Muscle of leg (tissue), 16 donors: ENCODE measurements at places on chromosomes 3 and 15. TPM values are rescaled to one million over a fixed set of nuclear protein-coding genes. Genes with fewer than 3 reads are reported as not detected.
A peak's percentile ranks its signal among the peaks of the same experiment; 100 is the strongest.

DNA sequence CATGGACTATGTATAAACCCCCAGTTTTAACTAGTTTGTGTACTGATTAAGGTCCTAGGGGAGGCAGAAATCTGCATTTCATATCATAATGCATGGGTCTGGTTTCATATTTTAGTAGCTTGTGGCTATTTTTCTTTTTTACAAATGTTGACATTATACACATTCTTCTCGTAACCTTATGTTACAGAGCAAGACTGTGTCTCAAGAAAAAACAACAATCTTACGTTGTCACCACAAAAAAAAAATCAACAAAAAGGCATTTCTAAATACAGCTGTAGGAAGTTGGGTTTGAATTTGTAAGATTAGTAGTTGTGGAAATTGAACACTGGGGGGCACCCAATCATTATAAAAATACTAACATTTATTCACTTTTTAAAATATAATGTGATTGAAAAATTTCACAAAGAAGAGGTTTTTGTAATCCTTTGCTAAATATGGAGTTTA, 17.9 kb downstream of the SERP1 start:
- DNase-seq = peak; percentile 40

The SLC6A1 gene
- 1.2 TPM for total RNA-seq

DNA sequence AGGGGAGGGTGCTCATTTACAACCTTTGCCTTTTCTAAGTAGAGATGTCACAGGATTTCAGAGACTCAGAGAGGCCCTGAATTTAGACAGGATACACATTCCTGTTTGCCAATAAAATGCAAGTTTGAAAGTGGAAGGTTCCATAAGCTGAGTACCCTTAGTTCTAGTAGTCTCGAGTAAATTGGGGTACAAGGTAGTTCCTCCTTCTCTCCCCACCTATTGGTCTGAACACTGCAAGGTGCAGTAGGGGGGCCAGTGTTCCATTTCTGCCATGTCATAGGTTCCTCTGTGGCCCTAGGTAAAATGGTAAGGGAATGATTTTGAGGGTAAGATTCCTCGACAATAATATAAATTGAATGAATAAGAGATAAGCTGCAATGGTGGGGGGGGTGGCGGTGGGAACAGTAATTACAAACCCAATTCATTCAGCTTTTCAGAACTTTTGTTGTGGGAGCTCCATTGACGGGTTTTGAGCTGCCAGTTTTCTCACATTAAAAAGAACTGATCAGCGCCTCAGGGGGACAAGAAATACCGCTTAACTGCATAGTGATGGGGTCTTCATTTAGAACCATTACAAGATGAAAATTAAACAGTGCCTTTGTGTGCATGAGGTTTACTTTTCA, 5.9 kb downstream of the SOX2 start:
- no peak for DNase-seq

- no peak for DNase-seq
Observed at GRCh38 chr3:10397879-10398278, 77.0 kb upstream of the SEC13 start.

The SERP1 gene
- 47.7 TPM for total RNA-seq

The RETNLB gene
- not detected for total RNA-seq

The FAM174B gene
- total RNA-seq = 13.3 TPM

GRCh38 chr3:125322166-125322565, 53.0 kb downstream of the ZNF148 start:
- peak; percentile 12 for DNase-seq

The STRIT1 gene
- total RNA-seq = 15.3 TPM

DNA sequence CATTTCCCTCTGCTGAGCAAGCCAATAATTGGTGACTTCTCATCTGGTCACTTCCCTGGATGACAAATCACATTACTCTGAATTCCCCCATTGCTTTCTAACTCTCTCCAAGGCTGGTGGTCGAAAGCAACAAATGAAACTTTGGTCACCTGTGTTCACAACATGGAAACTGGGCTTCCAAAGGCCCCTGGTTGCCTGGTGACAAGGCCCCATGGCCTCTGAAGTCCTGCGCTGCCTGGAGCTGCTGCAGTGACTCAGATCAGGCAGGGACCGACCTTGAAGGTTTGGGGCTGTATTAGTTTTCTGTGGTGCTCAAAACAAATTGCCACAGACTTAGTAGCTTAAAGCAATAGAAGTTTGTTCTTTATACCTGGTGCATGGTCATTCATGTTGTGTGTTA, 345.3 kb downstream of the WDR72 start:
- DNase-seq = no peak

- DNase-seq = no peak
Observed at GRCh38 chr15:50624616-50625168, 61.9 kb downstream of the TRPM7 start.

DNA sequence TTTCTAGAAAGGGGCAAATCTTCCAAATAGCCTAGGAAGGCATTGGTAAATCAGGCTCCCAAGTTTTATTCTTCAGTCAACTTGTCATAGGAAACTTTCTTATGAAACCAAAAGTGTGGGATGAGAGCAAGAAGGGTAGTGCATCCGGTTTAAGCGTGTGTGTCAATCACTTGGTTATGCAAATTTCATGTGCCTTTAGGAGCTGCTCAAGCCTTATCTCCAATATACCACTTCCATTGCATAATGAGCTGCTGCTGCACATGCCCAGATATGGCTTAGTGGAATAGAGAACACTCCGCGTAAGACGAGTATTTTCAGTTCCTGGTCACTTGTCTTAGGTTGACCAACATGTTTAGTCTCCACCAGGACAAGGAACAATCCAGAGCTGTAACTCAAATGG, 242.1 kb downstream of the CBLB start:
- DNase-seq = no peak

DNA sequence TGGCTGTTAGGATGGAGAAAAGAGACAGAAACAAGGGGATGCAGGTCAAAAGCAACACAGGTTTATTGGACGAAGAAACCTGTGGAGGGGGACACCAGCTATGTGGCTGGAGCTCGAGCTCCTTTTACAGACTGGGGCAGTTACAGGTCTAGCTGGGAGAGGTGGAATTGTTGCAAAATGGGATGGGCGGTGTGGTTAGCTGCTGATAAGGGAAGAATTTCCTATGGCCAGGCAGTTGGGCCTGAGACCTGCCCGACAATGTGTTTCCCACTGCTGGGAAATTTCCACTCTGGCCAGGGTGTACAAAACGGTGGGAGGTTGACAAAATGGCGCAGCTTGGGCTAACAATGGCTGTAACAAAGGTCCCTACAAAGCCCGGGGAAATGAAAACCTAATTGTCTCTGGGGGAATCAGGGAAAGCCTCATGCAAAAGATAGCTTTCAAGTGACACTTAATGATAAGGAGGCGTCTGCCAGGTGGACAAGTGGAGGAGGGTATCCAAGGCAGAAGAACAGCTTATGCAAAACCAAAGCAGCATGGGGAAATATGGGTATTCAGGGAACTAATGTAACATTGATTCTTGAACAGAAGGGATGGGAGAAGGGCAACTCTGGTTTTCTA, 137.4 kb upstream of the SGO1 start:
- DNase-seq = no peak

- no peak for DNase-seq
Observed at GRCh38 chr3:132160198-132160597, 125.4 kb upstream of the CPNE4 start.

DNA sequence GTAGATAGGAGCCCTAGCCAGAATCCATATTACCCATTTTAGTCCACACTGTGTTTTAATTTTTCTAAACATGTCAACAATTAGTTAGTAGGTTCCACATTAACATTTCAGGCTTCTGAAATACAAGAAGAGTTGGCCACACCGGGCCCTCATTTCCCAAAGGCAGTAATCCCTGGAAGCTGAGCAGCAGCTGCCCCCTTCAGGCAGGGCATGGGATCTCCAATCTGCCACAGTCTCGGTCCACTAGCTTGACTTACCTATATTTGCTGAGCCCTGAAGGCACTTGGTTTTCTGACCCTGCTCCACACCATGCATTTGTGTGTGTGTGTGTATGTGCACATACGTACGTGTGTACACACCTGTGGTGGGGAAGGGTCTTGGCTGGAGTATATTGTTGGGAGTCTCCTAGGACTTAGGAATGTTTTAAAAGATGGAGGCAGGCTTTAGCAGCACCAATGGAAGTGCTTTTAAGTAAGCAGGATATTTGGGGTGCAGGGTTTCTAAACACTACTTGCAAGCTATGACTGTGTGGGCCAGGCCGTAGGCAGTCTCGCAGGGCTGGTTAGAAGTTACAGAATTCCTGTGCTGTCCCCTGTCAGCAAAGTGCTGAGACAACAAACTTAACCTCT, 71.2 kb upstream of the SOX14 start:
- no peak for DNase-seq

DNA sequence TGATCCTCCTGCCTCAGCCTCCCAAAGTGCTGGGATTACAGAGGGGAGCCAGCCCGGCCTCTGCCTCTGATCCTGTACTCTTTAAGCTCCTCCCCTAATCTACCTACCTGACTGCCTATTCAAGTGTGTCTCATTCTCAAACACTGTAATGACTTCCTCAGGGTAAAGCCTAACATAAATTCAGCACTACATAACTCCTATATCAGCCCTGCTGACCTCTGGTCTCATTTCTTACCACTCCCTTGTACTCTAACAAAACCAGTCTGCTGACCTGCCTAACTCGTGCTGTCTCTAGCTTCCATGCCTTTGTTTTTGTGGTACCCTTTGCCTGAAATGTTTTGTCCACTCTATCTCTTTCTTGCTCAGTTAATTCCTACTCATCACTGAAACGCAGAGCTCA, 172.1 kb upstream of the IL12A start:
- DNase-seq = no peak

GRCh38 chr3:177831361-177831760, 634.1 kb upstream of the TBL1XR1 start:
- no peak for DNase-seq

GRCh38 chr15:59622289-59622688, 10.7 kb downstream of the GCNT3 start:
- DNase-seq = no peak

The IGSF11 gene
- total RNA-seq = 1.8 TPM

DNA sequence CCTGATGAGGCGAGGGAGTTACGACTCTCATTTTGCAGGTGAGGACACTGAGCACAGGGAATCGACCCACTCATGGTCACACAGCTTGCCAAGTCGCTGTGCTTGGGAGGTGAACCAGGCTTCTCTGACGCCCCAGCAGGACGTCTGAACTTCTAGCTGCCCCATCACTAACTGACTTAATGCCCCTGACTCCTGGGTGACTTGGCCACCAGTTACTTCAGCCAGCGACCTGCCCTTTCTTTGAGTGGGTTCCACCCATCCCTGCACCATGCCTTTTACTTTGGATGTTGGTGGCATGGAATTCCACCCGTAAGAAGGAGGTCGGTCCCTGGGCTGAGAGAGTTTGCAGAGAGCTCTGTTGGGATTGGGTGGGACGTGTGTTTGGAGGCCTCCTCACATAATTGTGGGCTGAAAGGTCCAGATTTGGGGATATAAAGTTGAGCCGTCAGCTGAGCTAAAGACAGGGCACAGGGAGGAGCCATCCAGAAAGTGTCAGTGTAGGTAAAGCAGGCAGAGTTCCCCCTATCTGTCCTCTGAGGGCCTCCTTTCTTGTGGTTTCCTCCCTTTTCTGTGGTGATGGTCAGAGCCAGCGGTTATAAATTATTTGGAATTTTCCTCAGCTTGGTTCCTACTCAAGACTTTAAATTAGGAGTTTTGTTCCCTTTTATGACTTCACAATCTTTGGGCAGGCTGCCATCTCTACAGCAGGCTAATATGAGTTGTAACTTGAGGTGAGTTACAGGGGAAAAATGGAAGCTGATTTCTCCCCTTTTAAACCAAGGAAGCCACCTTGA, 55.0 kb downstream of the FLNB start:
- peak; percentile 92 for DNase-seq

The PLA2G4D gene
- total RNA-seq = not detected

GRCh38 chr3:30974071-30974470, 79.6 kb upstream of the GADL1 start:
- no peak for DNase-seq

The NPAP1 gene
- not detected for total RNA-seq

The RBMS3 gene
- total RNA-seq = 77.4 TPM

- DNase-seq = peak; percentile 27
Observed at GRCh38 chr3:145760036-145760435, 400.9 kb downstream of the PLOD2 start.

- peak; percentile 75 for DNase-seq
Observed at GRCh38 chr15:93235926-93236780, 147.1 kb upstream of the RGMA start.

The ADAMTS9 gene
- total RNA-seq = 97.4 TPM

The TRH gene
- total RNA-seq = 0.13 TPM

- peak; percentile 34 for DNase-seq
Observed at GRCh38 chr3:69088063-69088462, 3.3 kb downstream of the ARL6IP5 start.

- DNase-seq = no peak
Observed at GRCh38 chr3:107452436-107452835, 70.3 kb upstream of the BBX start.

GRCh38 chr3:62142331-62143085, 230.8 kb downstream of the FEZF2 start:
- no peak for DNase-seq
